ENCODE measurements at places on chromosomes 2 and 18. TPM values are rescaled to one million over a fixed set of nuclear protein-coding genes. Genes with fewer than 3 reads are reported as not detected.

PPIL3 gene
- total RNA-seq = 25.5 TPM

ACMSD gene
- total RNA-seq = not detected

DNA sequence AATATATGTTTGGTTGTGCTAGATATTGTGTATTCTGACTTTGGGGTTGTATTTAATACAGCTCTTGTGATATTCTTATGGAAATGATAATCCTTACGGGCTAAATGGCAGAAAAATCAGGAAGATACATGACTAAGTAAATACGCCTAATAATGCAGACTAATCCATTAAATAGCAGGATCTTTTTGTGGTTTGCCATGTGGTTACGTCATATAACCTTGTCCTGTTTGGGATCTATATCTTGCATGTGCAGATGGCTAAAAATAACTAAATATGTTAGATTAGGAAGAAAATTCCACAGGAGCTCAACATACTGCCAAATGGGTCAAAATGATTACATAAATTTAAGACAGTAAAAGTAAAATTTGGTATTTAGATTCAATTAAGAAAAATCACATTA lies 83.0 kb downstream of the NEB start:
- no peak for DNase-seq

- no peak for DNase-seq
These were observed 4.6 kb downstream of the HOXD1 start for GRCh38 chr2:176193048-176193447.

- DNase-seq = no peak
These were observed 284.8 kb downstream of the CELF4 start for GRCh38 chr18:37280701-37281393.

DNA sequence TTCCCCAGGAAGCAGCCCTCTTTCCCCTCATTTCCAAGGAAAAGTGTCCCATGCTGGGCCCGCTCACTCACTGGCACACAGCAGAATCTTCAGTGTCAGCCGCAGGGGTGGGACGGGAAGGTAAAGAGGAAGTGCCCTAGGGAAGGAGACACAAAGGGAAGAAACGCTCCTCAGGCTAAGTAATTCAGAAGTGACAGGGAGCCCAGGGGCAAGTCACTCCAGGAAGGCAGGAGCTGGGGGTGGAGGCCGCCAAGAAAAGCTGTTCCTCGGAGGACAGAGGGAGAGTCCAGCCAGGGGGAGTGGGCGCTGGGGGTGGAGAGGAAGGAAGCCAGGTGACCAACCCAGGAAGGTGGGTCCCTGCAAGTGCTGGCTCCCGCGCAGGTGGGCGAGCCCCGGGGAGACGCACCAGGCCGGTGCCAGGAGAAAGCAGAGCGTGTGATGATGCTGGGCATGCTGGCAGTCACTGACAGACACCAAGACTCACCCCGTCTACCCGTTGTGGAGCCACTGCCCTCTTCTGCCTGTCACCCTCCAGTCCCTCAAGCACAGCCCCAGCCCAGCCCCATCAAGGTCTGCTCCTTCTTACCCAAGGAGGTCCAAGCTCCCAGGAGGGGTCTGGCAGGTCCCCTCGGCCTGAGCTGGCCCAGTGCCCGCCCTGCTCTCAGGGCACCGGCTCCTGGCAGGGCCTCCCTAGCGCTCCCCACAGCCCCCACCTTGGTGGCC lies 21.7 kb downstream of the HDAC4 start:
- DNase-seq = no peak

DNA sequence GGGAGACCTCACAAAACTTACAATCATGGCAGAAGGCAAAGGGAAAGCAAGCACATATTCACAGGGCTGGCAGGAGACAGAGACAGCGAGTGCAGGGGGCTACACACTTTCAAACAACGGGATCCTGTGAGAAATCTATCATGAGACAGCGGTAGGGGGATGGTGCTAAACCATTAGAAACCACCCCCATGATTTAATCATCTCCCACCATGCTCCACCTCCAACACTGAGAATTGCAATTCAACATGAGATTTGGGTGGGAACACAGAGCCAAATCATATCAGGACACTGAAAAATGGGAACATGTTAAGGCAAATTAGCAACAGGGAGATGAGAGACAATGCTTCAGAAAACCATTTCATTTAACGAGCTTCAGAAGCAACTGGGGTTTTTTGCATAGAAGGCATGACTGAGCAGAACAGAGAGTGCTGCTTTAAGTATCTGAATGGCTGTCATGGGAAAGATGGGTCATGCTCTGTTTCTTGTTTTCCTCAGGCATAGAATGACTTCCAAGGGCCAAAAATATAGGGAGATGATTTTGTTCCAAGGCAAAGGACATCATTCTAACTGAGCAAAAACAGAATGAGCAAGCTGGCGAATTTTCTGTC lies 100.8 kb upstream of the MAP2 start:
- DNase-seq = no peak

DNA sequence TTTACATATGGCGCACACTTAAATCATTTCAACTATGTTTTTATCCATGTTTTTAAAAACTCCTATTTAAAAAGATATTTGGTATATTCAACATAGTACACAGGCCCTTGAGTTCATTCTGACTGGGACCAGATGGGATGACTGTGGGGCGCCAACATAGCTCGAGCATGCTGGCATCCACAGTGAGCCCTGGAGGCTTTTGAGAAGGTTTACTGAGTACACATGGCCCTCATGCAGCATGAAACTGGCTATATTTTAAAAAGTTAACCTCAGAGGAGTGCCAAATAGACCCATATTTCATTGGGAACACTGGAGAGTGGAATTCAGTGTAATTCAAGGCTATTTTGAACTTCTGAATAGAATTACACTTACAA lies 83.6 kb downstream of the CCDC85A start:
- no peak for DNase-seq
